CD8-positive, alpha-beta T cell (primary cell): ENCODE measurements at places on chromosomes 2 and 18.

- DNase-seq: no peak
Measured at GRCh38 chr2:45085487-45085886, 76.2 kb upstream of the SIX2 start.

GRCh38 chr2:9772999-9773902 lies 70.0 kb upstream of the TAF1B start:
- no peak for DNase-seq

GRCh38 chr2:203900253-203900652 lies 32.7 kb downstream of the CTLA4 start:
- DNase-seq: no peak

DNA sequence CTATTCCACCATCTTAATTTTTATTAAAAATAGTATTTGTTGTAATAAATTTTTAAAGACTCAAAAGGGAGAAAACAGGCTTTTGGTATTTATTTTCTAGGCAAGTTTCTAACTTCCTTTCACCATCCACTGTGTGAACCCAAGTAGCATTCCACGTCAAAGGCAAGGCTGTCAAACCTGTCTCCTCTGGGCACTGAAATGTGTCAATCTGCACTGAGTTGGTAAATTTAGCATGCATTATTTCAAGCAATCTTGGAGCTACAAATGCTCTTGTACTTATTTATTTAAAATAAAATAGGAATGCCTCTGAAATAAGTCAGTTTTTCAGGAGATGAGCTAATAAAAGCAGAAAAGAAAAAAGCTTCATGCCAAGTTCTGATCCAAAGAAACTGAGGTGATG lies 130.9 kb upstream of the CNTNAP5 start:
- no peak for DNase-seq

DNA sequence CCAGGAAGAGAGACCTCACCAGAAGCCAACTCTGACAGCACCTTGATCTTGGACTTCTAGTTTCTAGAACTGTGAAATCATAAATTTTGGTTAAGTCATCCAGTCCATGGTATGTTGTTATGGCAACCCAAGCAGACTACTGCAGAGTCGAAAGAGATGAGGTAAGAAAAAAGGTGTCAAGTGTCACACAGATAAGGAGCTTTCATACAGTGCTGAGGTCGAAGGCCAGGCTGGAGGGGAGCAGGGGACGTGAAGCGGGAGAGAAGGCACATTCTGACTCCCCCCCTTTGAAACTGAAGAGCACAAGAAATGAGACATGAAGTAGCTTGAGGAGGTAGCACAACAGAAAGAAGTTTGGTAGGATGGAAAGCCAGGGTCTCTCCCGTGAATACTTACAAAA lies 110.4 kb downstream of the ALK start:
- DNase-seq: no peak

GRCh38 chr2:176473177-176473576 lies 203.9 kb downstream of the MTX2 start:
- DNase-seq: no peak

- DNase-seq: peak; percentile 41
Measured at GRCh38 chr2:24382363-24383073, 22.2 kb upstream of the ITSN2 start.

- no peak for DNase-seq
Measured at GRCh38 chr2:17894556-17894955, 16.1 kb downstream of the KCNS3 start.

DNA sequence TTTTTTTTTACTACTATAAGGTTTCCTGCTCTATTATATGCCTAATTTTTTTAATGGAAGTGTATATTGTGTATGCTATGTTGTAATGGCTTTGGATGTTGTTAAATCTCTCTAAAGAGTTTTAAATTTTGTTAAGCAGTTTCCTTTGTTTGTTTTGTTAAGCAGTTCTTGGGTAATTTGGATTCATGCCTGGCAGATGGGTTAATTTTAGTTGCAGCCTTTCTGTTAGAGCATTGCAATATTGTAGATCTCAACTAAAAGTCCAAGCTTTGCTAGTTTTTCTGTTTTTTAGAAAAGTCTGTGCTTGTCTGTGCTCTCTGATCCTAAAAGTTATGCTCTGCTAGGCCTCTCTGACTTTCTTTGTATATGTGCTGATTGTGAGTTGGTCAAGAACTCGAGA lies 1229.0 kb upstream of the NRXN1 start:
- DNase-seq: no peak

GRCh38 chr2:119491776-119492525 lies 32.3 kb downstream of the SCTR start:
- no peak for DNase-seq

GRCh38 chr2:233404222-233404621 lies 49.9 kb downstream of the DGKD start:
- peak; percentile 75 for DNase-seq

- DNase-seq: no peak
Measured at GRCh38 chr2:183037074-183037552, 1.1 kb downstream of the NCKAP1 start.

- DNase-seq: no peak
Measured at GRCh38 chr18:57430079-57431001, 4.8 kb upstream of the ONECUT2 start.

DNA sequence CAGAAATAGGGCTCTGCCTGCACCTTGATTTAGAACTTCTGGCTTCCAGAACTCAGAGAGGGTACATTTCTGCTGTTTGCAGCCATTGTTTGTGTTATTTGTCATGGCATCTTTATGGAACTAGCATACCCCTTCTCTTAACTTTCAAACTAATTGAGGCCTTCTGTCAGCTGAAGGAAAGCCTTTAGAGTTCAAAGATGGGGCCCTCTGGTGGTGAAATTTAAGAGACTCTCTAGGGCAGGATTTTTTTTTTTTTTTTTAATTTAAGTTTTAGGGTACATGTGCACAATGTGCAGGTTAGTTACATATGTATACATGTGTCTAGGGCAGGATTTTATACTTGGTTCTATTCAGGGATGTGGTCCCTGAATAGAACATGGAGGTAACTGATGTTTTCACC lies 260.6 kb upstream of the LINC00305 start:
- DNase-seq: peak; percentile 2

- DNase-seq: no peak
Measured at GRCh38 chr2:55085113-55086040, 35.1 kb upstream of the RTN4 start.

DNA sequence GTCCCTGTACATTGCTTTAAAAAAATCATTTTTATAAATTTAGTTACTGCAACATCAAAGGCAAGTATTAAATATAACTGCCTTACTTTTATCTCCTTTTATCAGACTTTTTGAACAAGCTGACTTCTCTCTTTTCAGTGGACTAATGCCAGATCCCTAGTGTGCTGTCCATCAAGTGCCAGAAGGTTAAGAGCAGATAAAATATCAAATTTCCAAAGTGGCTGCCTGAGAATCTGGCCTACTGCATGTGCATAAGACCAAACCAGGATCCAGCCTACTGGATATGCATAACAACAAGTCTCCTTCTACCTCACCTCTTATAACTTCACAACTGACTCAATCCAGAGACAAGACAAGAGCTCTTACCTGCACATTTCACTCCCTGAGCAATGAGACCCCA lies 59.8 kb upstream of the CHRNA1 start:
- DNase-seq: no peak

GRCh38 chr2:5885451-5886173 lies 193.4 kb downstream of the SOX11 start:
- no peak for DNase-seq

DNA sequence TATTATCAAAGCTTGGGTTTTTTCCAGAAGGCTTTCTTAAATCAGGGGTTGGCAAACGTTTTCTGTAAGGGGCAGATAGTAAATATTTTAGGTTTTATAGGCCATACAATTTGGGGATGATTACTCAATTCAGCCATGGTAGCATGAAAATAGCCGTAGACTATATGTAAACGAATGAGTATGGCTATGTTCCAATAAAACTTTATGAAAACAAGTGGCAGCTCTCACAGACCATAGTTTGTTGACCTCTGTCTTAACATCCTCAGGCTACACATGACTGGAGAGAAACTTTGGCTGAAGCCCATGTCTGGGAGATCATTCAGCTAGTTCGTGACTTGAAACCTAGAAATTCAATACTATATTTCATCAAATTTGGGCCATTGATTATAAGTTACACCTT lies 30.2 kb downstream of the UGP2 start:
- no peak for DNase-seq

- peak; percentile 2 for DNase-seq
Measured at GRCh38 chr2:643334-643733, 33.9 kb downstream of the TMEM18 start.

DNA sequence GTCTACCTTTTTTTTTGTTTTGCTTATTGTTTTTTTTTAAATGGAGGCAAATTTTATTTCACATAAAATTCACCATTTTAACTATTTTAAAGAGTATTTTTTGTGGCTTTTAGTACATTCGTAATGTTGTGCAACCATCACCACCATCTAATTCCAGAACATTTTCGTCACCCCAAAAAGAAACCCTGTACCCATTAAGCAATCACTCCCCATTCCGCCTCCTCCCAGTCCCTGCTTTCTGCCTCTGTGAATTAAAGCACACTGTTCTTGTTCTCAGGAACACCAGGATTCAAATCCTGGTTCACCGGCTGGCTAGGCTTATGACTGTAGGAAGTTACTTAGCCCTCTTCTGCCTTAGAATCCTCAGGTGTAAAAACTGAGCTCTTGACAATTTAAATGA lies 36.9 kb upstream of the EPAS1 start:
- DNase-seq: no peak

DNA sequence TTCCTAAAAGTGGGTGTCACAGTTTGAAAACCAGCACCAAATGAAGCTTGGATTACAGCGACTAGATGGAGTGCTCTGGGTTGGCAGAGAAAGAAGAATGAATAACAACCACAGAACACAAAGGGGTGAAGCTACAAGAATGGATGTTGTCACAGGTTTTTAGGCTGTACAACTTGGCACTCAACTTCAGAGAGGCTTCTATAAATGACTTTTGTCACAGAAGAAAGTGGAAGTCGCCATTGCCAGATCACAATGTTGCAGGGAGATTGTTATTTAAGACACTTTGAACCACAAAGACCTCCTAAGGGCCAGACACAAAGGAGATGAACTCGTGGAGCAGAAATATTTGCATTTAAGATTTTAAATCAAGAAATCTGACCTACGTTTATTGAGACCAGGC lies 354.2 kb downstream of the CDH7 start:
- no peak for DNase-seq

DNA sequence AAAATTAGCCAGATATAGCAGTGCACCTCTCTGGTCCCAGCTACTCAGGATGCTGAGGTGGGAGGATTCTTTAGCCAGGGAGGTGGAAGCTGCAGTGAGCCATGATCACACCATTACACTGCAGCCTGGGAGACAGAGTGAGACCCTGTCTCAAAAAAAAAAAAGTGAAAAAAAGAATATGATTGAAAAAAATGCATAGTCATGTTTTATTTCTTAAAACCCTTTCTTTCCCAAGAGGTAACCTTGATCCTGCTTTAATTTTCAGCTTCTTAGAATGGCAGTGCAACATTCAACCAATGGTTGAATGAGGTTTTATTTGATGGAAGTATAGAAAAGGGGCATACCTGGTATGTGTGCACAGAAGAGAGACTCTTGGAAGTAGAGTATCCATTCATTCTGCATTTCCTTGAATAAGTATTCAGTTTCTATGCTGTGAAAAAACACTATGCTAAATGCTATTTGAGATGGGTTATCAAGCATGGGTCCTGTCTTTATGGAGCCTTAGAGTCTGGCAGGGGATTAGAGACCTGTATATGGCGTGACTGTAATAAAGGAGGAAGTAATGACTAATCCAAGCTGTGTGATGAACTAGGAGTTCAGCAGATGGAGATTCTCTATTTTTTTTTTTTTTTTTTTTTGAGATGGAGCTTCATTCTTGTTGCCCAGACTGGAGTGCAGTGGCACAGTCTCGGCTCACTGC lies 146.3 kb downstream of the WDSUB1 start:
- DNase-seq: no peak

- no peak for DNase-seq
Measured at GRCh38 chr2:198628596-198628995, 824.2 kb downstream of the PLCL1 start.

- DNase-seq: no peak
Measured at GRCh38 chr2:65790676-65790935, 358.2 kb upstream of the SPRED2 start.

GRCh38 chr18:58902961-58903360 lies 38.3 kb downstream of the ZNF532 start:
- DNase-seq: no peak

DNA sequence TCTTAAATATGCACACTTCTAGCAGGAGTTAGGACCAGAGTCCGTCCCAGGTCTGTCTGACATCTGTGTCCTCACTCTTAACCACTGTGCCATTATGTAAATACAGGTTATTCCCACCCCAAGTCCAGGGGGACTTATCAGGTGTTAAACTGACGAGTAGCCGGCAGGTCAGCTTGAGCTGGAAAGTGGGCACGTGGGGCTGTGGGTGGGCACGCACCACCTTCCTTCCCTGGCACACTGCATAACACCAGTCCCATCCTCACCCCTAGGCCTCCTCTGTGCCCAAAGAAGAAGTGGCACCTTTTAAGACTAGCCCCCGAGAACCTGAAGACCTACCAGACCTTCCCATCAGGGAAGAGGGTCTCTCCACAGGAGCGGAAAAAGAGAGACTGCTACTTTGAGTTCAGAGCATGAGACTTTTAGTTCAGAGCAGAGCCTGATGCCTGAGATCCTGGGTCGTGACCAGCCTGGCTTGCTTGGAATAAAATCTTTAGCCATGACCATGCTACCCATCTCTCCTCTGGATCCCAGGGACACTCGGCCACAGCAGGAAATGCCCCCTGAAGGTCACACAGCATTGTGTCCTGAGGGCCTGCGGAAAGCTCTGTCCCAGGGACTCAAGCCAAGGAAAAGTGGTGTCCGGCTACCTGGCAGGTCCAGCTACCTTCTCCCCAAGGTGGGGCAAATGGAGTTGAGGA lies 62.0 kb downstream of the CIB4 start:
- no peak for DNase-seq

DNA sequence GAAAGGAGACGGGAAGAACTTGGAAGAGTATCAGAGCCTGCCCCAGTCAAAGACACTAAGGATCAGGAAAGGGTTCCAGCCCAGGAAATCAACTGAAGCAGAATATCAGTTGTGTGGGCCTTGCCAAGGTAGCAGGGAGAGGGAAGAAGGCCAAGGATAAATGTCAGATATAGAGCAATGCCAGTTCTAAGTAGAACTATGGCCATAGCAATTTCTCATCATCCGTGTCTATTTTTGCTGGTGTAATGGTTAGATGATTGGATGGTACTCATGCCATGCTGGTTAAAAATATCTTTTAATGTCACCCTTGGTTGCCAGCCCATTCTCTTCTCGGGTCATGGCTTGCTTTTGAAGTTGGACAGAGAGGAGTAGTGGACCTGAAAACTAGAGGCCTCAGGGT lies 41.9 kb downstream of the MAIP1 start:
- DNase-seq: no peak

DNA sequence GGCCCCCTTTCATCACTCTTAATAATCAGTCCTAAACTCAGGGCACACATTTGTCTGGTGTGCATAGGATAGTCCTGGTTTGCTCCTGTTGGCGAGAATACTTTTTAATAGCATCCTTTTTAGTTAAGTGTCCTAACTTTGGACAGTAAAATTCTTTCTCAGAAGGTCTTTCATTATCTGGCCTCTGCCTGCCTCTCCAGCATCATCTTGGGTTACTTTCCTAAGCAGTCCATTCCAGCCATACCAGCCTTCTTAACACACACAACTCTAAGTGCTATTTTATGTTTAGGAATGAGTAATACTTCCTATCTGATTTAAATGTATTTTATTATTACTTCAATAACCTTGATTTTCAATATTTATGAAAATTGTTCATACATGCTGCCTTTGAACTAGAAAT lies 151.0 kb downstream of the ACOXL start:
- no peak for DNase-seq
